ENCODE measurements at places on chromosomes 4 and X. TPM values are rescaled to one million over a fixed set of nuclear protein-coding genes. Genes with fewer than 3 reads are reported as not detected.

MAGEC2 gene
- total RNA-seq, result not detected

GAGE12E gene
- total RNA-seq, result not detected

NRK gene
- total RNA-seq, result 0.28 TPM

KLHL13 gene
- 3.1 TPM for total RNA-seq

CCNQ gene
- 40.9 TPM for total RNA-seq

DMD gene
- total RNA-seq, result 7.0 TPM

GIMD1 gene
- total RNA-seq, result not detected

CASP6 gene
- 56.1 TPM for total RNA-seq

MAML3 gene
- total RNA-seq, result 9.2 TPM

PABPC1L2B gene
- total RNA-seq, result not detected

LINC00632 gene
- total RNA-seq, result 1.1 TPM

SLITRK2 gene
- not detected for total RNA-seq

SPIN2A gene
- total RNA-seq, result 0.19 TPM

PGK1 gene
- total RNA-seq, result 240 TPM

TLL1 gene
- total RNA-seq, result 7.4 TPM

ADGRA3 gene
- 22.1 TPM for total RNA-seq

CCDC160 gene
- total RNA-seq, result not detected

FAM236D gene
- total RNA-seq, result not detected

FAM184B gene
- not detected for total RNA-seq

PGAM4 gene
- total RNA-seq, result not detected

KIF4A gene
- 17.8 TPM for total RNA-seq

BTK gene
- total RNA-seq, result 0.09 TPM

CLGN gene
- total RNA-seq, result 0.09 TPM

CPLX1 gene
- total RNA-seq, result 0.47 TPM

KDR gene
- total RNA-seq, result 144 TPM

GAGE12J gene
- total RNA-seq, result not detected

ZMYM3 gene
- total RNA-seq, result 10.4 TPM

GPC4 gene
- under 0.01 TPM for total RNA-seq

FAM47E gene
- 0.18 TPM for total RNA-seq

ELMOD2 gene
- total RNA-seq, result 15.0 TPM

VEGFC gene
- 14.3 TPM for total RNA-seq

RNF212 gene
- total RNA-seq, result 0.09 TPM

SUV39H1 gene
- total RNA-seq, result 5.8 TPM

SPANXN4 gene
- not detected for total RNA-seq

PTTG2 gene
- not detected for total RNA-seq
